Stimulated activated naive CD4-positive, alpha-beta T cell (primary cell): ENCODE measurements at places on chromosomes 3 and 15.

GRCh38 chr3:9695345-9695744 is 8.3 kb upstream of the CPNE9 start:
- DNase-seq: no peak

DNA sequence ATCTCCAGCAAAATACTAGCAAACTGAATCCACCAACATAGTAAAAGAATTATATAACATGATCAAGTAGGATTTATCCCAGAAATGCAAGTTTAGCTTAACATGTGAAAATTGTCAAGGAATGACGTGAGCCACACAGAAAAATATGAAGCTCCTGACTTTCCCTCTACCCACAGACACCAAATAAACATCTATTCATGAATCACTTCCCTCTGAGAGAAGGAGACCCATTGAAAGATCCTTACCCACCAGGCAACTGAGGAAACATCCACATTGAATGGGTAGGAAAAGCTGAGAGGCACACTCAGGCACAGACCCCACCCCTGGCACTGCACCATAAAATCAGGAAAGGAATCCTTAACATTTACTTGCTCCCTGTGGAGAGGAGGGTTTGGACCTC is 102.2 kb upstream of the MANF start:
- DNase-seq: no peak

- DNase-seq: no peak
Measured at GRCh38 chr15:73946046-73946721, 19.9 kb downstream of the LOXL1 start.

DNA sequence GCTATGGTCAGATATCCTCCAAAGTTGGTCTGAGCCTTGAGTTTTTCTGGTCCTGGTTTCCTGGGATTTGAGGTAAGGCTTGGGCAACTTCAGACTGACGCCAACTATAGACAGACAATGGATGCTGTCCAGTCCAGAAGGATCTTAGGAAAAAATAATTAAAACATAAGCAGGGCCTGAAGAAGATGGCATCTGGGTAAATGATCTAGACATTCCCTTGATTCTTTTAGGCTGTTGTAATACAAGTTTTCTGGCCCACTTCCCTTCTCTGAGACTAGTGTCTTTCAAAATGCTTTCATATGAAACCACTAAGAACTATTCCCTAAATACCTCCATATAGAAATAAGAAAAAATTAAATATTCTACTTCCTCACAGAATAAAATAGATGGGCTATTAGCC is 47.7 kb upstream of the PLXND1 start:
- DNase-seq: no peak

DNA sequence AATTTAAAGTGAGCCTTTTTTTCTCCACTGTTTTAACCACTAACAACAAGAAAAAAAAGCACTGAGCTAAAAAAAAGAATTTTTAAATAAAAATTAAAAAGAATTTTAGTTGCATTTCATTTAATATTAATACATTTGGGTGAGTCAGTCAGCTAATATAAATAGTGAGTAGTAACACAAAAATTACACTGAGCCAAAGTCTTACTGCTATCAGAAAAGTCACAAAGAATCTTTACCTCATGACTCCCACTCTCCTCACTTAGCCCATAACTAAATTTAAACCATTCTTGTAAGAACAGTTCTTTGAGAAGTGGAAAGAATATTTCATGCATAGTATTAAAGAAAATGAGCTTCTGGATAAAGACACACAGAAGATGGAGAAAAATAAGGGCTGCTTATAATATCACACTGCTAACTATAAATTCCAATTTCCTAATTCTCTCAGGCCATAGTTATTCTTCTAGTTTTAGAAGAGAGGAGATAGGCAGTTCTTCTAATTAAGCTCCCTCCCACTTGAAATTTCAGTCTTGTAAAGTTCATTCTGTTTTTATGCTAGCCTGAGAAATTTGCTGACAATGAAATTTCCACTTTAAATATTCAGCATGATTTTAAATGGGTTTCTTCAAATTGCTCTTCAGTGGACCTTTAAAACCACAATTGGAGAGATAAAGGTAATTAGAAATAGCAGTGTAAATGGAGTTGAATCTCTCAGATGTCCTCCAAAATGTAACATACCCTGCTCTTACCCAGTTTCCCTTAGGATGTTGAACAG is 17.6 kb downstream of the SHQ1 start:
- no peak for DNase-seq

DNA sequence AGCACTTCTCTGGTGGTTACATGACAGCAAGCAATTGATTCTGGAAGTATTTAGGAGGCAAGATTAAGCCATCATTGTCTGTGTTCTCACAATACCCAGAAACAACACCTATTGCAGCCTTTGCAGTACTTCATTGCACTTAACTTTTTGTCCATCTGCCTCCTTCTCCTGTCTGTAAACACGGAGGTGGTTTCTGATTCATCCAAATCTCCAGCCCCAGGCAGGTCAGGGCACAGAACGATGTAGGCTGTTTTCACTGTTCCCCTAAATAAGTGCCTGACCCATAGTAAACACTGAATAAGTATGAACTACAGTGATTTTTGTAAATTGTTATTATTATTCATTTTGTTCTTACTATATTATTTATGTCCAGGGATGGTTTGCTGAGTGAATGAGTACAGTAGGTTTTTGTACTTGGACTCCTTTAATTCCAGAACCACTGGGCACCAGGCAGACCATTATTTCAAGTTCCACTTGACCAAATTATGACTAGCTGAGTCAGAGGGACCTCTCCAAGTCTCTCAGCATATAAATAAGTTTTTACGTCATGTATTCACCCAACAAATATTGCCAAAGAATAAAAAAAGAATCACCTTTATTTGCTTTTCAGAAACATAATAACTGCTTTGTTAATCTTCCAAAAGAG is 283.3 kb upstream of the TRIM42 start:
- DNase-seq: no peak

DNA sequence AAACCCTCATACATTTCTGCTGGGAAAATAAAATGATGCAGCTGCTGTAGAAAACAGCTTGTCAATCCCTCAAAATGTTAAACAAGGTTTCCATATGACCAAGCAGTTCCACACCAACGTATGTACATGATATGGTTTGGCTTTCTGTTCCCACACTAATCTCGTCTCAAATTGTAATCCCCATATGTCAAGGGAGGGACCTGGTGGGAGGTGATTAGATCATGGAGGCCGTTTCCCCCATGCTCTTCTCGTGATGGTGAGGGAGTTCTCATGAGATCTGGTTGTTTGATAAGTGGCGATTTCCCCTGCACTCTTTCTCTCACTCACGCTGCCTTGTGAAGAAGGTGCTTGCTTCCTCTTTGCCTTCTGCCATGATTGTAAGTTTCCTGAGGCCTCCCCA is 100.6 kb upstream of the SLC24A5 start:
- no peak for DNase-seq

DNA sequence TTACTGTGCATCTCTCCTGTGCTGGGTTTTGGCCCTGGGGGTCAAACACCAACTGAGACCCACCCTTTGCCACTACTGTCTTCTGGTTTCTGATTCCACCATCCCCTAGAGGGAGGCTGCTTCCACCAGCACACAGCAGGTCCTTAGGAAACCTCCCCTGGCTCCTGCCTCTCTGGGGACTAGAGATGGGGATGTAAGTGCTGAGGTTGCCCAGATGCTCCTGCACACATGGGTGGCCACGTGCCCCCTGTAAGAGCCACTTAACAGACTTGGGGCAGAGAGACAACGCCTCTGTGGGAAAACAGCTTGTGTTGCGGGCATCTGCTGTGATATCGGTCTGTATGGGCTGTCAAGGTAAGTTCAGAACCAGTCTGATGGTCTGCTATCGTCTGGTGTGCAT is 83.4 kb downstream of the ATP2B2 start:
- DNase-seq: no peak

DNA sequence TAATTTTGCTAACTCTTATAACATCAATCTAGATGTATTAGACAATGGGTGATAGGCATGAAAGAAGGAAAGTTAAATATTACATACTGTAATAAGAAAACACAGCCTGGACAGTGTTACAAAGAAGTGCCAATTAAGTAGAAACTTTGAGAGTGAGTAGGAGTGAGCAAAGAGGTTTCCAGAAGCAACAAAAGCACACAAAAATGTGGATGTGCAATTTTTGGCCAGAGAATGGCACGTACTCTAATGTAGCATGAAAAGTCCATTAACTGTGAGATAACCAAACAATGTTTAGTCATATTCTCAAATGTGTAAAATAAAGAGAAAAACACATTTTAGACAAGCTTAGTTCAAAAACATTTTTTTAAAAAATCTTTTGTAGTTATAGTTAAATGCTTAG is 567.3 kb downstream of the ROBO1 start:
- DNase-seq: no peak

GRCh38 chr3:186628756-186629155 is 11.4 kb upstream of the FETUB start:
- no peak for DNase-seq

GRCh38 chr15:30872341-30872748 is 31.4 kb upstream of the FAN1 start:
- no peak for DNase-seq

DNA sequence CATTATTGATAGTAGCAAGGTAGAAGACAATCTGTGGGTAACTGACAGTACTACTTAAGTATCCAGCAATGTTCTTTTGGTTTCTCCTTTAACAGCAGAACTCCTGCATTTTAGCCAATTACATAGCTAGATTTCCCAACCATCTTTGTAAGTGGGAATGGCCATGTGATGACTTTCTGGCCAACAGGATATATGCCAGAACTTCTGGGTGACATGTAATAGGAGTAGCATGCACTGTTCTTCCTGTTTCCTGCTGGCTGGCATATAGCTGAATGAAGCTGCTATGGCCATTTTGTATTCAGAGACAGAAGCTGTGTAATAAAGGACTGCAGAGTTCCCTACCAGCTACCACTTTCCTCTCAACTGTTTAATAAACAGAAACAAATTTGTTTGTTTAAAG is 18.0 kb downstream of the SPICE1 start:
- no peak for DNase-seq

DNA sequence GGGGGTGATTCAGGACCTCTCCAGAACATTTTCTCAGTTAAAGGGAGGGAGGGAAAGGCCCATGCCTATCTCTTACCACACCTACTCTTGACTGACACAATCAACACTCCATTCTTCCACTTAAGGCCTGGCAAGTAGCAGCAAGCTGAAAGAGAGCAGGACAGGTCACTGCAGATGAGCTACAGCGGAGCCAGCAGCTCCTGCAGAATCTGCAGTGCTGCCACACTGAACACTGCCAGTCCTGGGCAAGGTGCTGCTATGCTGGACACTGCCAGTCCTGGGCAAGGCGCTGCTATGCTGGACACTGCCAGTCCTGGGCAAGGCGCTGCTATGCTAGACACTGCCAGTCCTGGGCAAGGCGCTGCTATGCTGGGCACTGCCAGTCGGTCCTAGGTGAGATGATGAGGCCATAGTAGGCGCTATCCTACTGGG is 143.7 kb downstream of the MYLK start:
- DNase-seq: no peak

GRCh38 chr15:92142242-92143232 is 251.1 kb upstream of the ST8SIA2 start:
- no peak for DNase-seq

DNA sequence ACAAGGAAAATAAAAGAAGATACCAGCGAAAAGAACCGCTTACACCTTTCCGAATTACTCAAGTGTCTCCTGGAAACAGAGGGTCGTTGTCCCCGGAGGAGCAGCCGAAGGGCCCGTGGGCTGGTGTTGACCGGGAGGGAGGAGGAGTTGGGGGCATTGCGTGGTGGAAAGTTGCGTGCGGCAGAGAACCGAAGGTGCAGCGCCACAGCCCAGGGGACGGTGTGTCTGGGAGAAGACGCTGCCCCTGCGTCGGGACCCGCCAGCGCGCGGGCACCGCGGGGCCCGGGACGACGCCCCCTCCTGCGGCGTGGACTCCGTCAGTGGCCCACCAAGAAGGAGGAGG is 325 bp downstream of the ALCAM start:
- peak; percentile 50 for DNase-seq

DNA sequence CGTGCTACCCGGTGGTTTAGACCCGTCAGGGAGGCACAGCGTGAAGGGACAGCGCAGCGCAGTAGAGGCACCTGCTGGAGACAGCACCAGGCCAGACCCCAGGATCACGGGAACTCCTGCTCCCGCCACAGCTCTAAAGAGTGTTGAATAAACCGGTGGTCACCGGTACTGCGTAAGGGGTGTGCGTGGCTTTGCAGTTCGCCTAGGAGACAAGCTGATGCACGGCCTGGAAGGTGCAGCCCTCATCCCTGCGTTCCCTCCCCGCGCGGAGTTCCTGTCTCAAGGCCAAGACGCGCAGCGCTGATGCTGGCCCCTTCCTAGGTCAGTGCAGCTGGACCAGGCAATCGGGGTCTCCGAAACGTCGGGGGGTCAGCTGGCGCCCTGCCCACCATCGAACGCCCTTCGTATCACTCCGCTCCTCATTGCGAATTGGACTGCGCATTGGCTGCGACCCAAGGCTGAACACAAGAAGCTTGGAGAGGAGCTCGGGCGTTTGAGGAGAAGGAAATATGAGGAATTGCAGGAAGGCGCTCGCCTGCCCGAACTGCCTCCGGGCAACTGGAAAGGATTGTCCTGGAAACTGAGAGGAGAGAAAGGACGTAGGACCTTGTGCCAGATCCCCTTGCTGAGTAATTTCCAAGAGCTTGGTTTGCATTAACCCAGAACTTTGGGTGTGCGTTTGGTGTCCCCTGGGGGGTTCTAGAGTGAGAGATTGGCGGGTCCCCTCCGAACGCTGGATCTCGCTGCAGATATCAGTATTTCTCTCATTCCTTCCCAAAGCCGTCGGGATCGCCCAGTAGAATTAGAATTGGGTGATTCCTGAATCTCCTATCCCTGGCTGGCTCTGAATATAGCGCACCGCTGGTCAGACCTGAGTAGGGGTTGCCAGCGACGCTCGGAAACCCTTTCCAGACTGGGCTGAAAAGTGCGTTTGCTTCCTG is 2.3 kb upstream of the SOX14 start:
- DNase-seq: no peak

- no peak for DNase-seq
Measured at GRCh38 chr3:83514130-83514914, 1444.5 kb upstream of the CADM2 start.

DNA sequence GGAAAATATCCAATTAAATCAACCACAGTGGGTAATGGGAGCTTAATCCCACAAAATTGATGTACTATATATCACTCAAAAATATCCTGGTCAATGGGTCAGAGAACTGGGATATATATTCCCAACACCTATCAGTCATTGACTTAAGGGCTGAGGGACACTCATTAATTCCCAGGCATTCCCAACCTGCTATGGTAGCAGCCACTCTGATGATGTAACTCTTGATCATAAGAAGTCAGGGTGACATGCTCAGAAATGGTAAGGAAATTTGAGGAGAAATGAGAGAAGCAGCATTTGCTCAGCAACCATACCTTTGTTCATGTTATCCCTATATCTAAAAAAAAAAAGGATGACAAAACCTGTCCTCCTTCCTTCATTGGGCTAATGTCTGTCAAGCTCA is 3.1 kb upstream of the PLOD2 start:
- DNase-seq: no peak

DNA sequence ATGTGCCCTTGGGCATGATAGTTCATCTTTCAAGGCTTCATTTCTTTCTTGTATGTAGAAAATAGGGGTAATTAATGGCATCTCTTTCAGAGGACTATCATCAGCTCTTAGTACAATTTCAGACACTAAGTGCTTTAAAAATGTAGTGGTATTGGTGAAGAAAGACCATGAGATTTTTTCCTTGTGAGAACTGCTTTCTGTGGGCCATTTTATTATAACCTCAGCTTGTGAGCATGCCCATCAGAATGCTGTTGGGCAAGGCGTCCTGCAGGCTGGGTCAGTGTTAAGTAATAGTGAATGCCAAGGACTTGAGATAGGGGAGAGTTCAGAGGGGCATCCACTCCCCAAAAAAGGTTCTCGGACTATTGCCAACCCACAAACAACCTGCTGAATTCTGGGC is 187.9 kb downstream of the GHSR start:
- no peak for DNase-seq
